Fibroblast of the conjunctiva (primary cell): ENCODE measurements at places on chromosomes 16 and 17.

GRCh38 chr17:72705905-72706395, 386.5 kb downstream of the SLC39A11 start:
- no peak for DNase-seq

DNA sequence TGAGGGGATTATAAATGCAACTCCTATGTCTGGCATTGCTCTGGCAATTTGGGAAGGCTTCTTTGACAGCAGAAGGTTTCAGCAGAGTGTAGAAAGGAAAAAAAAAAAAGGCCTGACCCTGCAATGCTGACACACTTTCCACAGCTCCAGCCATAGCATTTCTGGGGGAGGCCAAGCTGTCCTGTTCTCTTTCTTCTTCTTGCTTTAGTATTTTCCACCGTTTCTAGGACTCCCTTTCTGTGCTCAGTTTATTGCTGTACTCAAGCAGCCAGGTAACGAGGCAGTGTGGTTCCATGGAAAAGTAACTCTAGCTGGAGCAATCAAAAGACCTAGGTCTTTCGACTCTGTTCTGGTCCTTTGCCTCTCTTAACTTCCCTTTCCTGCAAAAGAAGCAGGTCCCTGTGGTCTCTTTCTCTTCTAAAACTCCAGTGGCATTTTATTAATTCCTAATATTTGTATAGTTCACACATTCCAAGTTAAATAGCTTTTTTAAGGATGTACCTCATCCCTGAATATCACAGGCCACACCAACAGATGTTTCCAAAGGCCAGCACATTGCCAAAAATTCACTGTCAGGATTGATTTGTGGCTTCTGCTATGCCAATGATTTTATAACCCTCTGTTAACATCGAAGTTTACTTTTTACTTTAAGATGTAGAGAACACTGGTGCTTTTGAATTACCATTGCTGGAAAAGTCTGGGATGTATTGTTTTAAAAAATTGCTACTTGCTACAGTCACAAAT, 90.3 kb upstream of the BCAR1 start:
- DNase-seq: no peak

DNA sequence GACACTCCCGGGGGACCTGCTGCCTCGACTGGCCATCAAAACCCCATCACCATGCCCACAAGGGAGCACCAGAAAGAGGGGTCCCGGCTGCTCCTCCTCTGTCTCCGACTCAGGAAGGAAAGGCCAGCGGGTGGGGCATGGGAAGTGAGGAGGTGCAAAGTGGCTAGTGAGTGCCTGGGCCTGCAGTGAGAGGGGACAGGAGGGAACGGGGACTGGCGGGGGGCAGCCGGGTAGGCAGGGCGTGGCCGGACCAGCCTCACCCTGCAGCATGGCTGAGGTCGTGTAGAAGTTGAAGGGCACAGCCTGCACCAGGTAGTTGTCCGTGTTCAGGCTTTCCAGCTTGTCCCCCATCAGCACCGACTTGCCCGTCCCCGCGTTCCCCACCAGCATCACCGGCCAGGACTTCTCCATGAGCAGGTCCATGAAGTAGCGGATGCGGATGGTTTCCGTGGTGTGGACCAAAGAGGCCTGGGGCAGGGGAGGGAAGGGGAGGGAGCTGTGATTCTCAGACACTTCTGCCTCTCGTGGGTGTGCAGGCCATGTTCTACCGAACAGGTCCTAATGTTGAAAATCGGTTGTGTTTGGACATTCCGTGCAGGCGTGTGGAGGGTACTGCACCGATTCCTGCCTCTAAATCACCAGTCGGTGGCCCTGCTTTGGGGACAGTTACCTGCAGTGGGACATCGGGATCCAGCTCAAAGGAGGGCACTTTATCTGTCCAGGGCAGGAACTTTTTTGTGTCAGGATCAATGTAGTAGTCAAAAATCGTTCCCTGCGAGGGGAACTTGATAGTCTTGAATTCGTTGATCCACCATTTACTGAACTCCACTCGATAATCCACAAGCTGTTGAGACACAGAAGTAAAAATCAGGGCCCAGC, 91.7 kb downstream of the DNAH17 start:
- no peak for DNase-seq

GRCh38 chr17:45233423-45233924, 11.8 kb downstream of the FMNL1 start:
- DNase-seq: no peak

DNA sequence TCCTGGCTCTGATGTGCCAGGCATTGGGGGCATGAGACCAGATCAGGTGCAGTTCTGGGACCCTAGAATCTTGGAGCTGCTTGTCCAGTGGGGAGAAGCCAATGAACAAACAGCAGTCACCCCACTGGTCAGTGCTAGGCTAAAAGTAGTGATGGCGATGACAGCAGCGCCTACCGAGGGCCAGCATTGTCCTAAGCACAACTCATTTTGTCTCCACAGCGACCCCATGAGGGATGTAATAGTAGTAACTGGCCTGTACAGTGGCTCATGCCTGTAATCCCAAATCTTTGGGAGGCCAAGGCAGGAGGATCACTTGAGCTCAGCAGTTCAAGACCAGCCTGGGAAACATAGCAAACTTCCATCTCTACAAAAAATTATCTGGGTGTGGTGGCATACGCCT, 6.2 kb downstream of the SMCR8 start:
- no peak for DNase-seq

DNA sequence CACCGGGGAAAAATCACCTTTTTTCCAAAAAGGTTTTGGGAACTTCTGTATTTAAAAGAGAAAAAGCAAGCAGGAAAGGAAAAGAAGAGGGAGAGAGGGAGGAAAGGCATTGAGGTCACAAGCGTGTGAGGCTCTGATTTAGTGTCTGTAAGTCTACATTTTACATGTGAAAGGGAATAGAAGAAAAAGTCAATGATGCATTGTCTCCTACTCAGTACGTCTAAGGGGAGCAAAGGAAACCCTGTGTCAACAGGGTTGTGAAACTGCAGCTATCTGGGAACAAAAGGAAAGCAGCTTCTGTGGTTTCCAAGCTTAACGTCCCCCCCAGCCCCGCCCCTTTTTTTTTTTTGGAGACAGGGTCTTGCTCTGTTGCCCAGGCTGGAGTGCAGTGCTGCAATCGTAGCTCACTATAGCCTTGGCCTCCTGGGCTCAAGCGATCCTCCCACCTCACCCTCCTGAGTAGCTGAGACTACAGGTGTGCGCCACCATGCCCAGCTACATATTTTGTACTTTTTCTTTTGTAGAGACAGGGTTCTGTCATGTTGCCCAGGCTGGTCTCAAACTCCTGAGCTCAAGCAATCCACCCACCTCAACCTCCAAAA, 1.8 kb upstream of the CDC42EP4 start:
- DNase-seq: no peak

GRCh38 chr17:22459331-22459952, 767.1 kb downstream of the KCNJ18 start:
- DNase-seq: no peak

DNA sequence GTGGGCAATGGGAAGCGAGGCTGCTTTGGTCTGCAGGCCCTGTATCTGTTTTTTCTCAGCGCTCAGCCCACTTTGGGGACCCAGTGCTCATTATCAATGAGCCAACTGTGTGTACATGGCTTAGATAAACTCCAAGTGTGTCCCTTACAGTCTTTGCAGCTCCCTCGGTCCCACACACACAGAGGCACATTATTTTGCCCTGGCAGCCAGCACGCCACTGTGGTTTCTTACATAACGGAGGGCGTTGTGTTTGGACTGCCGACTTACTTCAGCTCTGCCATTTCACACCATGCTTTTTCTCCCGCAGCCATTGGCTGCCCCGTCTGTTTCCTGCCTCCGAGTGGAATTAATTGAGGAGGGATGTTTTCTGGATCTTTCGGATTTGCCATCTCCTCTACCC, 56.5 kb upstream of the CLEC18A start:
- DNase-seq: no peak

- peak; percentile 81 for DNase-seq
Measured at GRCh38 chr17:42895185-42895555, 5.4 kb upstream of the G6PC1 start.

DNA sequence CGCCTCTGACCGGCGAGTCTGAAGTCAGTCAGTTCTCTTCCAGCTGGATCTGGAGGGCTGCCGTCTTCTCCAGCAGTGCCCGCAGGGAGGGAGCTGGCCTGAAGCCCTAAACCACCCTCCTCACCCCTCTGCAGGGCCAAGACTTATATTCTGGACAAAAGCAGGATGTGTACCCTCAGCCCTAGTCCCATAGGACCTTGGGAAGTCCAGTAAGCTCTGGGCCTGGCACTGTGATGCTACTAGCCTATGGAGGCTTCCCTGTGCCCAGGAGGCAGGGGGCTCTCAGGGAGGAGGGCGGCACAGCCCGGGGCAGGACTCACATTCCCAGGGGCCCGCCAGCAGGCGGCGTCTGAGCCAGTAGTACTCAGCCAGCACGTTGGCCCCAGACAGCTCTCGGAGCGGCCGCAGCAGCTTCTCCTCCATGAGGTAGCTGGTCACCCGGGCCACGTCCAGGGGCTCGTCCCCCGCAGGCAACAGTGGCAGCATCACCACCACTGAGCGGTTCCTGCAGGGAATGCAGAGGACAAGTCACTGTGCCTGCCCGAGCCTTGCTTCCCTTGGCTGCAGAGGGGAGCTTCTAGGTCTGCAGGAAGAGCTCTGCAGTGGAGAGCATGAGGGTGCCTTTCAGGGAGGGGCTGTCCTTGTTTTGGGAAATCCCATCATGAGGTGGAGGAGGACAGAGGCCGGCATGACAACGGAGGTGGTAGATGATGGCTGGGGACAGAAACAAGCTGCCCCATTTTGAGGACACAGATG, 41.7 kb downstream of the RMI2 start:
- no peak for DNase-seq

DNA sequence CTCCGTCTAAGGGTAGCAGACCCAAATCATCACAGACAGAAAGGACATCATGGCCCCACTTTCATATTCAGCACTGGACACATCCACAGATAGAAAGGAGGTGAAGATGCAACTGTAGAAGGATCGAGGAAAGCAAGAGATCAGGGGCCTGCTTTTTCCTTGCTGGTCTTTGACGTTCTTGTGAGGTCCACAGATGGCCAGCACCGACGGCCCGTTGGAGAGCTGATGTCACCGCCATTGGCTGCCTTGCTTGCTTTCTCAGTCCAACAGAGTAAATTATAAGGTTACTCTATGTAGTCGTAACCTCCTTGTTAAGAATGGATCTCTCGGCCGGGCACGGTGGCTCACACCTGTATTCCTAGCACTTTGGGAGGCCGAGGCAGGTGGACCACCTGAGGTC, 5.1 kb upstream of the RBFOX3 start:
- DNase-seq: no peak

DNA sequence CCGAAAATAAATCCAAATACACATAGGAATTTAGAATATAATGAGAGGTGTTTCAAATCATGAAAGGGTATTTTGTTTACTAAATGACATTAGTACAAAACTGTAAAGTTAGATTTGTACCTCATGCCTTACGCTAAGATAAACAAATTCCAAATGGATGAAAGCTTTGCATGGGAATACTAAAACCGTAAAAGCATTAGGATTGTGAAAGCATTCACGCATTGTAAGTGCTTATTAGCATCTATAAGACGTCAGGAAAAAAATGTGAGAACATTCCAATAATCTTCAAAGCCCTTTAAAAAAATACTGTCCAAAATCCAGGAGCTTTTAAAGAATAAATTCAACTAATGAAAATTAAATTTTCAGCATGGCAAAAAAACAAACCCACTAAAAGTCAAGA, 24.8 kb upstream of the ALOX15 start:
- no peak for DNase-seq

GRCh38 chr17:703081-703875, 11.4 kb downstream of the VPS53 start:
- no peak for DNase-seq

GRCh38 chr16:87414251-87414680, 22.1 kb downstream of the MAP1LC3B start:
- no peak for DNase-seq

DNA sequence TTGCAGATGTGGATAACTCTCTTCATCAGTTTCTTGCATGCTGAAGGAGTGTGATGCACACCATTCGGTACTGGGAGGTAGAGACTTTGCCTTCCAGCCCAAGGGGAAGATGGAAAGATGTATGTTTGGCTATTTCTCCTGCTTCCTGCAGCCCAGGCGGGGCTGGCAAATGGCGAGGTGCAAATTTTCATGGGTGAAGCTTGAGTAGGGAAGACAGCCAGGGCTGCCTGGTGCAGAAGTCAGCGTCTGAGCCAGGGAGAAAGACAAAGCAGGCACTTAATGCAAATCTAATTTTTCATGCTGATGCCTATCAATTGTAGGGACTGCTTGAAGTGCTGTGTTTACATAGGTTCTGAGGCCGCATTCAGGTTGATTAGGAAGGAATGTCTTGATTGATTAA, 384.7 kb upstream of the EEF2KMT start:
- DNase-seq: no peak

DNA sequence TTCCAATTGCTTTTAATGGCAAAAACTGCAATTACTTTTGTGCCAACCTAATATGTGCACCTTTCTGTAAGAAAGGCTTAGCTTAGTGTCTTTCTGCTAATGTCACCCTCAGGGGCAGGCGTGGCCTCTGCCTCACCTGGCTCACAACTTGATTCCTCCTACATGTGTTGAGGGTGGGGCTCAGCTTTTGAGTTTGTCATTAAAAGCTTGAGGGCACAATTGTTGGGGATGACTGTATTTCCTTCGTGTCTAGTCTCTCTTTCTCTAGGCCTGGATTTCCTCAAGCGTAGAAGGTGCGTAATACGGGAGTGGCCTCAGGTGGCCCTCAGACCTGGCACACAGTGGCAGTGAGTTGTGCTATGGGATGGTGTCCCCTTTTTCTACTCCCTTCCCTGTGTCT, 94.4 kb downstream of the CLEC16A start:
- DNase-seq: no peak

DNA sequence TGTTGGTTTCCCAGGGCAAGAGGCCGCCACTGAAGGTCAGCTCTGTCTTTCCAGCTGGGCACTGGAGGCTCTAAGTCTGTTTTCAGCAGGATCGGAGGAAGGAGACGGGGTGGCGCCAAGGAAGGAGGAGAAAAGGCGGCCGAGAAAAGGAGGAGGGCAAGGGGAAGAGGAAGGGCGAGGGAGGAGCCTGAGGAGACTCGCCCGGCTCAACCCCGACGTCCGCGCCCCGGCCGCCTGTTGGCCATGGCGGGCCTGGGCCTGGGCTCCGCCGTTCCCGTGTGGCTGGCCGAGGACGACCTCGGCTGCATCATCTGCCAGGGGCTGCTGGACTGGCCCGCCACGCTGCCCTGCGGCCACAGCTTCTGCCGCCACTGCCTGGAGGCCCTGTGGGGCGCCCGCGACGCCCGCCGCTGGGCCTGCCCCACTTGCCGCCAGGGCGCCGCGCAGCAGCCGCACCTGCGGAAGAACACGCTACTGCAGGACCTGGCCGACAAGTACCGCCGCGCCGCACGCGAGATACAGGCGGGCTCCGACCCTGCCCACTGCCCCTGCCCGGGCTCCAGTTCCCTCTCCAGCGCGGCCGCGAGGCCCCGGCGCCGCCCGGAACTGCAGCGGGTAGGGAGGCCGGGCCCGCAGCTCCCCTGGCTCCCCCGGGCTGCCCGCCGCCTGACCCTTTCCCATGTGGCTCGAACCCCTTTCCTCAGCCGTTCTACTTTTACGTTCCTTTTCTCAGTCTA, at the start of gene RNF135:
RNF135 (plus strand) TSS at position 209 of the 737 bp plus-strand sequence; CDS start at position 244, 35 bp downstream.
- peak; percentile 77 for DNase-seq
